H1 (cell line): ENCODE measurements at places on chromosomes 6 and 20. TPM values are rescaled to one million over a fixed set of nuclear protein-coding genes. Genes with fewer than 3 reads are reported as not detected.

The SLCO4A1 gene
- 18.2 and 18.5 TPM in 2 replicates for total RNA-seq

The ULBP2 gene
- total RNA-seq: not detected in 2 replicates

The RBBP9 gene
- 13.5 and 15.1 TPM in 2 replicates for total RNA-seq

GRCh38 chr6:134609716-134610261 is 291.9 kb upstream of the SGK1 start:
- H3K27ac ChIP-seq: no peak overlapping the region
- no peaks in the 10 kb centered on the region for H3K36me3 ChIP-seq
- H3K27me3 ChIP-seq: peaks cover 1% of the 10 kb centered on the region
- no peaks in the 10 kb centered on the region for H3K4me1 ChIP-seq
